ENCODE measurements at places on chromosomes 6 and 20. TPM values are rescaled to one million over a fixed set of nuclear protein-coding genes. Genes with fewer than 3 reads are reported as not detected.

DNA sequence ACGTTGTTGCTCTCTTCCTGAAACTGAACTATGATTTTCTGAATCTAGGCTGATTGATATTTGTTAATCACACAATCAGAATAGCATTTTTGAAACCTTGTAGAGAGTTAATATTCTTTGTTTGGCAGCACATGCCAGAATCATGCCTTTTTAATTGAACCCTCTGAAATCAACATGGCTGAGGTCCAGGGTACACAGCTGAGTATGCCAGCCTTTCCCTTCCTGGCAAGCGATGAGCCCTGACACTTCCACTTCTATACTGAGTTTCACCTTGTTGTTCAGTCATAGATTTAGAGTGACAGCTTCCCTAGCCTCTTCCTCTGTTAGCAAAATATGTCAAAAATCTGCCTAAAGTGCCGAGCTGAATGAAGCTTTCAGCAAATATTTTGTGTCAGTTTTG, 6.8 kb downstream of the HDDC2 start:
- DNase-seq, result no peak

FNDC11 gene
- total RNA-seq, result not detected

DNA sequence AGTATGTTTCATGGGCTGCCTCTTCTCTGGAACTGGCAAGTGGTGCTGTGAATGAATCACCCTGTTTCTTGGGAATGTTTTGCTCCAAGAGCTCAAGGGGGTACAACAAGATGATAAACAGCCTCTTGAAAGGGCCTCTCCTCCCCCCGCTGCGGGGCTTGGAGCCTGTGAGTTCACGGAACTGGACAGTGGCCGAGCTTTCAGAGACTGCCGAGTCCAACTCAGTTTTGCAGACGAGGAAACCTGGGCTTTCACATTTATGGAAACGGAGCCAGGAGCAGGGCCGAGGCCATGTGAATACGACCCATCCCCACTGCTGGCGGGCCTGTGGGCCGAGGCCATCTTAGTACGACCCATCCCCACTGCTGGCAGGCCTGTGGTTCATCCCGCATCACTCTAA, 18.2 kb upstream of the SRC start:
- DNase-seq, result no peak

DNA sequence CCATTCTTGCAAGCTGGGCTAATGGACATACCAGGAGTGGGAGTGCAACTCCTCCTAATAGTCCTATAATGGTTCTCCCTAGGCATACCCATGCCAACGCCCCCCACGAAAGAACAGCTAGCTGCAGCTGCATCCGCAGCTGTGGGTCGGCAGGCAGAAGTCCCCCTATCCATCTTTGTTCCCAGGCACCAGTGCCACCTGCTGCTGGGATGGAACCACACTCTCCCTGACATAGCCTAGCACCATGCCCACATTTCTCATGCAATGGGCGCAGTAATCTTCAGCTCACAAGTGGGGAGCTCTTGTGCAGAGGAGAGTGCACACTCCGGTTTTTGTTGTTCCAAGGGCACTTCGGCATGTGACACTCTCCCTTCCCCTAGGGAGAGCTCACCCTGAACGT, 567.8 kb downstream of the GRIK2 start:
- no peak for DNase-seq

ZNF318 gene
- total RNA-seq, result 12.2 TPM

- DNase-seq, result no peak
Measured at GRCh38 chr6:43836507-43837240, 66.7 kb downstream of the VEGFA start.

NFATC2 gene
- not detected for total RNA-seq

KAT14 gene
- 15.3 TPM for total RNA-seq
